ENCODE measurements at places on chromosomes 6 and 20.

DNA sequence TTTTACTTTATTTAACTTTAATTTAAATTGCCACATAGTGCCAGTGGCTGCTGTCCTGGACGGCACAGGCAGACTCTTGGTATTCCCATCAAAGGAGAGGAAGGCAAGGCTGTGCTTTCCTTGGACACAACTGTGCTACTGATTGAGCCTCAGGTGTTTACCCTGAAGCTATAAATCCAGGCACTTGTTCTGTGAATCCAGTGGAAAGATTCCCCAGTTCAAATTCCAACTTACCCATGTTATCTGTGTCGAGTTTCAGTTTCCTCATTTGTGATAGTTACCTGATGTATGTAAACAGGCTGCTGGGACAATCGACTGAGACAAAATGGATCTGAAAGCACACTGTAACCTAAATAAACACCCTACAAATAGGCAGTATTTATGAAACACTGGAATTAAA is 57.2 kb downstream of the PLAGL1 start:
- DNase-seq = no peak

DNA sequence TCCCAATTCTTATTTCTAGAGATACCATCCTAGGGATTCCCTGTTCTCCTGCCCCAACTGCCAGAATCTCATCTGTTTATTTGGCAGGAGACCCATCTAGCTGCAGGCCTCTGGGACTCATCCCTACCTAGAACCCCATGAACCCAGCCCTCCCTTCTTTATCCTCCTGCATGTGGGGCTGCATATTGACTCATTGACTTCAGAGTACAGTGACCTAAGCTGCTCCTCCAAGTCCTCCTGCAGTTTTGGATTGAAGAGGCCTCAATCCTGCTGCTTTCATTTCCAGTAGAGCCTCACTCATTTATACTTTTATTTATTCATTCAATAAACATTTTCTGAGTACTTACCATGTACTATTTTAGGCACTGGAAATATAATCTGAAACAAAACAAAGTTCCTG is 11.6 kb downstream of the TMEM200A start:
- no peak for DNase-seq

GRCh38 chr6:22896696-22897095 is 327.3 kb downstream of the HDGFL1 start:
- DNase-seq = no peak

GRCh38 chr6:52649536-52650160 is 21.3 kb upstream of the TMEM14A start:
- DNase-seq = no peak

GRCh38 chr6:2861822-2862164 is 20.1 kb upstream of the SERPINB1 start:
- DNase-seq = no peak

DNA sequence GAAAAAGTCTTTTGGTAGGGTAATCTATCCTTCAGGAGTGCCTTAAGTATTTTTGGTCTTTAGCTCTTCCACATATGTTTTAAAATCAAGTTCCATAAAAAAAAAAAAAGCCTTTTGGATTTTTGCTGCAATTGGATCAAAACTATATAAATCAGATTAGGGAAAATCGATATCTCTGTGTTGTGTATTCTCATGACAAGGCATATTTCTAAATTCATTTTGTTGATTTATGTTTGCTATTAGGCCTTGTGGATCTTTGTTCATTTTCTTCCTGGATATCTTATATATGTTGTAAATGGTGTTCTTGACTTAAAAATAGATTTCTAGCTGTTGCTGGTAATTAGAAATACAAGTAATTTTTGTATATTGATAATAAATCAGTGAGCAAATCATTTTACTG is 8.8 kb downstream of the HSF2 start:
- DNase-seq = no peak

DNA sequence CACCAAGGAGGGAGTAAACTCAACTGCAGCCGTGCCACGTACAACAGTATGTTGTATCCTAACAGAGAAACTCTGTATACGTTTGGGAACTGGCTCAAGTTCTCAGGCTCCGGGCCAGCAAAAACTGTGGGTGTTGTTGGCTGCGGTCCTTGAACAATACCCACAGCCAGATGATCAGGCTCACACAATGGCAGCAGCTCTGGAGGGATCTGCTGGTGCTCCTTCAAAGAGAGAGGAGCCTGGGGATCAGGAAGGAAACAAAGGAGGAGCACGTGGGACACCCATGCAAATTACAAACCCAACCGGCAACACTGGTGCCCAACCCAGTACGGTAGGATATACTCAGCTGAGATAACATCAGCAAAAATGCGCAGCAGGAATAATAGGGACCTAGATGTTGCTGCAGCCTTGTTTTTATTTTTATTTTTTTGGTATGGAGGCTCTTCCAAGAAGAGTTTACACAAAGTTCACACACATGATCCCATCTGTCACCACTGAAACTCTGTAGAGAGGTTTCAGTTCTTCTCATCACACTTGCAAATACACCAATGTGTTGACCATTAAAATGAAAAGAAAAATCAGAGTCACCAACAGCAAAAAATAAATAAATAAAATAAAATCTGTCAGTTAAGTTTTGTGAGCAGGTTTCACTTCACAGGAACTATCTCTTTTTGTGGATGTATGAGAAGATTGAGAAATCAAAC is 41.2 kb upstream of the PDE10A start:
- no peak for DNase-seq

DNA sequence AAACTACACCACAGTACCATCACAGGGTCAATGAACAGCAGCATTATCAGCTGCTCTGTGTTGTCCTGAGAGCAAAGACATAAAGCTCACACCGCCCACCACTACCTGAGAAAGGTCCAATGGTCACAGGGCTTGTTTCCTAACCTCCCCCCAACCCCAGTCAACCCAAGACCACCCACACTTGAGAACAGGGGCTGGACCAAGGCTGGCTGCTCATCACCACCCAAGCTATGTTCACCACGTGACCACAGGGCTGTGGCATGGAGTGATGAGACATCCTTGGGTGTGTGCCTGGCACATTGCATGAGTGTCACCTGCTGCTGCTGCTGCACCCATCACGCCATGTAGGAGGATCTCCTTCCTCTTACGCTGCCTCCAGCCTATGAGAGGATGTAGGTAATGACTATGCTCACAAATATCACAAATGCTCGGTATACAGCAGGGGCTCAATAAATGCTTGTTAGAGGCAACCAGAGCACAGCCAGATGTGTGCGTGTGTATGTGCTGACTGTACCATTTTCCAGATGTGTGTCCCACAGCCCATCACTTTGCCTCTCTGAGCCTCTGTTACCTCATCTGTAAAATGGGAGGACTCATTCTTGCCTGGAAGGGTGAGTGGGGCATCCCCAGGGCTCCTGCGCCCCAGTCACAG is 23.3 kb upstream of the SIRPA start:
- no peak for DNase-seq

DNA sequence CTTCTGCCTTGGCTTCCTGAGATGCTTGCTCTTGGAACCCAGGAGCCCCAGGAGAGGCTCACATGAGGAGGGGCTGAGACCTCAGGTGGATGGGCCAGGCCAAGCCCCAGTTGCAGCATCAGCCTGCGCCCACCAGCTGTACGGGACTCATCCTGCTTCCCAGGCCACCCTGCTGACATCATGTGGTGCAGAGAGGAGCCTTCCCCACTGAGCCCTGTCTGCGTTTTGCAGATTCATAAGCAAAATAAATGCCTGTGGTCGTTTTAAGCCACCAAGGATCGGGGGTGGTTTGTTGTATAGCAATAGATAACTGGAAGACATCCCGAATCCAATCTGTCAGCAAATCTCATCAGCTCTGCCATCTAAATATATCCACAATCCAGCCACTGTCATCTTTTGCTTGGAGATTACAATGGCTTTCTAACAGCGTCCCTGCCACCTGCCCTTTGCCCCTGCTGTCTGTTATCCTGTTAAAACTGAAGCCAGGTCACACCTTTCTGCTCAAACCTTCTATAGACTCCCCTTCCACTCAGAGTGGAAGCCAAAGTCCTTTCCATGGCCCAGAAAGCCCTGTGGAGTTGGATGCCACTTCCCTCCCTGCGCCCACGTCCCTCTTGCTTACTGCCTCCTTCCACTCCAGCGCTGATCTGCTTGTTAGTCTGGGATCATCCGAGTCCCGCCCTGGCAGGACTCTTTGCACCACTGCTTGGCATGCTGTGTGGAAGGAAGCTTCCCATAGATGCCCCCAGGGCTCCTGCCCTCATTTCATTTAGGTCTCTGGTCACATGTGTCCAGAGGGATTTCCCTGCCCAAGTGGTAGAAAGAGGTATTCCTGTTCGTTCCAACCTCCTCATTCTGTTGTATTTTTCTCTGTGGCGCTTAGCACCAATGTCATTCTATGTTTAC is 24.0 kb upstream of the MLN start:
- DNase-seq = no peak

- DNase-seq = no peak
These were observed 4.6 kb downstream of the NPBWR2 start for GRCh38 chr20:64102647-64103354.

- DNase-seq = no peak
These were observed 37.3 kb downstream of the TRAM2 start for GRCh38 chr6:52539607-52540006.

DNA sequence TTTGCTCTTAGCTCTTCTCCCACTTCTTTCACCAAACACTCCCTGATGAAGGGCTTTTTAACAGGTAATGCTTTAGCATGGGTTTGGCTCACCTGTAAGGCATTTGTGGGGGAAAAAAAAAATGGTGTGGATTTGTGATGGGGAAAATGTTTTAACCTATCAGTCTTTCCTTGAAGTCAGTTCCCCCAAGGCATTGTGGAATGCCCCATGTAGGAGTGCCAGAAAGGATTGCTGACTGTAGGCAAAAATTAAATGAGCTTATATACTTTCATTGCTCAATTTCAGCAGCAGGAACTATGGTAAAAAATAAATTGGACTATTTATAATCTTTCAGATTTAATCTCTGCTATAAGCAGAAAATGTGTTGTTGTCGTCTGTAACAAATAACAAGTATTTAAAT is 10.6 kb upstream of the SASH1 start:
- DNase-seq = no peak

DNA sequence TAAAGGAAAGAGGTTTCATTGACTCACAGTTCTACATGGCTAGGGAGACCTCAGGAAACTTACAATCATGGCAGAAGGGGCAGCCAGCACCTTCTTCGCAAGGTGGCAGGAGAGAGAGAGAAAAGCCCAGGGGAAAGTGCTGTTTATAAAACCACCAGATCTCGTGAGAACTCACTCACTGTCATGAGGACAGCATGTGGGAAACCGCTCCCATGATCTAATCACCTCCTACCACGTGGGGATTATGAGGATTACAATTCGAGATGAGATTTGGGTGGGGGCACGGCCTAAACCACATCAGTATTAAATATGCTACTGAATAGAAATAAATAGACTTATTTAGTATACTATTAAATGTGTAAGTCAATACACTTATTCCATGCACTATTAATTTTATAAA is 70.6 kb upstream of the TCF21 start:
- DNase-seq = no peak

DNA sequence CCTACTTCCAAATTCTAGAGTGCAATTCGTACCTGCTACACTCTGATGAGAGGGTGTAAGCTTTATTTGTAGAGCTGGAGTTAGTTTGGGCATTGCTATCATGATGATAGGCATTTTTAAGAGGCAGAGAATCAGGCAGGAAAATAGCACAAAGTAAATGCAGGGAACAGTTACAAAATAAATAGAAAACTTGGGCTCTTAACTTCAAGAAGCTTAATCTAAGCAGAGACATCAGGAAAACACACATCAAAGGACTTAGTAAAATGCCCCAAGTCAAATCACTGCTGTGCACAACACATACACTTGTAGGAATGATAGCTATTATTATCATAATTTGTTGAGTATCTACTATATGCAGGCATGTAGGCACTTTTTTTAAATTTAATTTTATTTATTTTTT is 381.2 kb downstream of the CD83 start:
- DNase-seq = no peak

GRCh38 chr20:58022711-58023110 is 205.7 kb downstream of the ANKRD60 start:
- DNase-seq = no peak

- DNase-seq = no peak
These were observed 1.3 kb upstream of the DOK5 start for GRCh38 chr20:54474046-54474445.

- no peak for DNase-seq
These were observed 5.9 kb downstream of the WRNIP1 start for GRCh38 chr6:2771079-2771478.

DNA sequence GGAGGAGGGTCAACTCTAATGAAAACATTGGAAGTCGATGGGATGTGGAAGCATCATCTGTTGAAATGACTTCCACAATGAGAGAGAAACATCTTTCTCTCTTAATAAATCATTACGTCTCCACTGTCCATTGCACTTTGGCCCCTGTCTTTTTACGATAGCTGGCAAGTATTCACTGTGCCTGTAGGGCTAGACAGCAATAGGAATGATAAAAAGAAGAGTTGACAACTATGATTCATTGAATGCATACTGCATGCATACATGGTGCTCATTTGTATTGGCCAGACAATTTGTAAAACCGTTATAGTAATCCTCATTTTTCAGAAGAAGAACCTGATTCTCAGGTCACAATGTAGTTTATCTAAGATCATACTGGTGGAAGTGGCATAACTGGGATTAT is 220.3 kb downstream of the KCNQ5 start:
- no peak for DNase-seq

GRCh38 chr6:31070711-31071197 is 41.6 kb downstream of the C6orf15 start:
- no peak for DNase-seq

- no peak for DNase-seq
These were observed 11.1 kb upstream of the HMGA1 start for GRCh38 chr6:34225551-34225950.

Data from liver (tissue), 10 donors.